Neuronal stem cell (in vitro differentiated cells): ENCODE measurements at places on chromosomes 3 and 15.

DNA sequence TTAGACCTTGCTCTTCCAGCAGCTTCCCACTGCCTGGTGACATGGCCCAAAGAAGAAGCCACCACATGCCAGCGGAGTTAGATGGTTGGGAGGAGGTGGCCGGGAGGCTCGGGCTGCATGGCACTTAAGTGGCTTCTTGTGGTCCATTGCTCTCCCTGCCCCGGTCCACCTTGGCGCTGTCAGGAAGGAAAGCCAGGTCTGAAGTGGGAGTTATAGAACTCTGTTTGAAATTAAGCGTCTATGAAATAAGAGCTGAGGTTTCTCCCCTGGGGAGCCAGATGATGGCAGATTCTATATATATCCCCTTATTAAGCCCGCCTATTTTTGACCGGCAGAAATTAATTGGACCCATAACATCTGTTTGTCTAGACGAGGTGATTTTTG lies 61.2 kb downstream of the ITGA11 start:
- DNase-seq: no peak

DNA sequence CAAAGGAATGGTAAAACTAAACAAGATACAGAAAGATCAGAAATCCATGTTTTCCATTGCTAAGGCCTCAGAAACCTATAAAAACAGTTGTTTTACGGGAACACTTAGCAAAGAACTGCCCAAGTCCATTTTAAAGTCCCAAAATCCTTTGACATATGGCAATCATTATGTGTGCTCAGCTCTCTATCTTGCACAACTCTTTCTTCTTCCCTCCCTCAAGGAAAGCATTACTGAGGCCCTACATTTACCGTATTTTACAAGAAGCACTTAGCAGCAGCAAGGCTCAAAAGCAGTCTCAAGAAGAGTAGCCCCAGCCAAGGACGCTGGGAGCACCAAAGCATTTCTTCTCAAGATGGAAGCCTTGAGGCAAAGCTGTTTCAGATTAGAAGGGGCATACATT lies 169.6 kb upstream of the LRTM1 start:
- DNase-seq: no peak

DNA sequence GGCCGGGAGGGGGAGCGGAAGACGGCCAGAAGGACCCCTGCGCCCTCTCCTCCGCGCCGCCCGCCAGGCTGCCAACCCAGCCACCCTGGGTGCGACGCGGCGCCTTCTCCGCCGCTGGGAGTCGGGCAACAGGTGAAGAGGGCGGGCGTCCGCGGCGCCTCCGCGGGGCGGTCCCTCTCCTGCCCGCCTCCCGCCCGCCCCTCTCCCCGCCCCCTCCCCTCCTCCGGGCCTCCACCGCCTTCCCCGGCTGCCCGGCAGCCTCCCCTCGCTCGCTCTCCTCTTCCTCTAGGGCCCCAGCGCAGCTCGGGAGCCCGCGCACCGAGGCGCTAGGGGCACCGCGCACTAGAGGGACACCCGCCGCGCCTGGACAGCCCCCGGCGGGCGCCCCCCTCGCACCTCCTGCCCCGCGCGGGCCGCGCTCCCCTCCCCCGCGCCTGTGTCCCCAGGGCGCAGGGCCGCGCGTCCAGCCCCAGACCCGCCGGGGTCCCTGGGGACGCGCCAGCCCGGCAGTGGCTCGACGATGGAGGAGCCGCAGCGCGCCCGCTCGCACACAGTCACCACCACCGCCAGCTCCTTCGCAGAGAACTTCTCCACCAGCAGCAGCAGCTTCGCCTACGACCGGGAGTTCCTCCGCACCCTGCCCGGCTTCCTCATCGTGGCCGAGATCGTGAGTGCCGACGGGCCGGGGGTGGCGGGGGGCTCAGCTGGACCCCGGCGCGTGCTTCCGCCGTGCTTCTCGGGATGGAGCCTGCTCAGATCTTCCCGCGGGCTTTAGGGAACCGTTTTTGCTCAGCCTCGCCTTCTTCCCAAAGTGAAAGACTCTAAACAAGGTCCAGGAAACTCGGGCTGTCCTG lies at the start of gene CMTM8:
TSS of gene CMTM8 (plus strand) at position 228 of the 854 bp plus-strand sequence. CDS start at position 521, 293 bp downstream.
- DNase-seq: peak; percentile 60

DNA sequence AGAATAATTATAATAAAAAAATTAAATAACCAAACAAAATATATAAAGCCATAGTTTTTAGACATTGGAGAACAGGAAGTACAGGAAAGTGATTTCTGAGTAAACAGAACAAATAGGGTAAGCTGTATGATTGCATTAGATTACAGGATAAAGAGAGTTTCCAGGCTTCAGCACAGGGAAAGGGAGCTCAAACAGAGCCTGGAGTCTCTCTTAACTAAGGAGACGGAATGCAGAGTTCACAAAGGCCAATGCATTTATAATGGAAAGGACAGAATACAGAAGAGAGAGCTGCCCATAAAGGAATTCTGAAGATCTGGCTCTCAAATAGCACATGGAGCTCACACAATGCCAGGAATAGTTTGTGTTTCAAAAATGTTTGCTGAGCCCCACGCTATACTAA lies 42.0 kb upstream of the OTOL1 start:
- DNase-seq: peak; percentile 76

DNA sequence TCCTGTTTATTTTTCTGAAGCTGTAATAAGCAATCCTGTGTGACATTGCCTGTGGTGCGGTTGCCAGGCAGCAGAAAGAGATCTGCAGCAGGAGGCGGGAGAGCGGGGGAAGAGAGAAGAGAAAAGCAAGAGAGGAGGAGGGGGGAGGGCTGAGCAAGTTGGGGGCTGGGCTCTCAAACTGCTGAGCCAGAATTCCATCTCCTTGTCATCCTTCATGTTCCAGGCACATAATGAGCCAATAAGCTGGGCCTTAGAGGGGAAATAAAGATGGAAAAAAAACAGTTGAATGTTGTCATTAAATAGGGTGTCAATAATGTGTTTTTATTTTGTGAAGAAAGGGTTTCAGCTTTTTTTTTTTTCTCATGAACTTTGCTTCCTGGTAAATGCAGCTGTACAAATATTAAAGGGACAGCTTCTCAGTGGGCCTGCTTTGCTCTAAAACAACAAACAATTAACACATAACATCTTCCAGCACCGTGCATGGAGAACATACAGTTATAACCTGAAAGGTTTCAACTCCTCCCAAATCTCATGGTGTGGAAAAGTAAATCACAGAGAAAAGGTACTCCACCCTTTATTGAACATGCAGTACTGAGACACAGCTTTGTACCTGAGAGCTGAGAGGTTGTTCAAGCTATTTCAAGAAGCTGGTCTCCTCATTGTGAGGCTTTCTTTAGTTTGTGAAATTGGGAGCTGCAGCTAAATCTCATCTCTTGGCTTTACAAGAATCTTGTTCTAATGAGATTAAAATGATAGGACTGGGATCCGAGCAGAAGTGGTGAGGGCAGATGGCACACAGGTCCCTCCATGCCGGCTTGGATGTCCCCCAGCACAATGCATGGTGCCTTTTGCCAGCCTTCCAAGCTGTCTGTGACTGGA lies 451.1 kb upstream of the KCNMB2 start:
- peak; percentile 66 for DNase-seq

DNA sequence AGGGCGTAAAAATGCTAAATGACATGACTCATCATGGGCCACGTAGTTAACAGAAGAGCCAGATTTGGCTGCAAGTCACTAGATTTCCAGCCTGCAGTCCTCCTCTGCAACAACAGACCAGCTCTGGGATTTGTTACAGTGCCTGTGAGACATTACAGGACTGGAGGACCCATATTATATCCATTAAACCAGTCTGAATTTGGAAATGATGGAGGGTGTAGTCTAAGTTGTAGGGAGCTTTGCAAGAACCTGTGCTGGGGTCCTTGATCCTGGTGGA lies 10.8 kb downstream of the ZNF774 start:
- DNase-seq: no peak
